Lower lobe of right lung (tissue), 2 donors: ENCODE measurements at places on chromosomes 11 and 22. TPM values are rescaled to one million over a fixed set of nuclear protein-coding genes. Genes with fewer than 3 reads are reported as not detected.

Gene INS
- not detected for total RNA-seq

DNA sequence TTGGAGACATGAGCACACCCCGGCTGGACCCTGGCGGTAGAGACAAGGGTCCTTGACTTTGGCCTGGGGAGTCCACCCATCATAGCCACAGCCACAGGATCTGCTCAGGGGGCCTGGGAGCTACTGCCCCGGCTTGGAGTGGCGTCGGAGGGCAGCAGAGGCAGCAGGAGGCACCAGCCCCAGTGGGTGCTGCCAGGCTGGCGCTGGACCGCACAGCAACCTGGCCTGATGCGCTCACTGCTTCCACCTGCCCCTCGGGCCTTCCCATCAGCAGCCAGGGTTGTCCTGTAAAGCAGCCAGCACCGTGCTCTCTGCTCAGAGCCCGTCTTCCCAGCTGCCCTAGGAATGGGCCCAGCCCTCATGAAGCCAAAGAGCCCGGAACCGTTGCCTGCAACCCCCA lies 21.9 kb downstream of the SULT4A1 start:
- no peaks in the 10 kb centered on the region for H3K4me1 ChIP-seq
- no peaks in the 10 kb centered on the region for H3K36me3 ChIP-seq
- no peak overlapping the region for H3K4me3 ChIP-seq
- DNase-seq = no peak
- peaks cover 12% of the 10 kb centered on the region for H3K27me3 ChIP-seq
- no peak overlapping the region for H3K27ac ChIP-seq

DNA sequence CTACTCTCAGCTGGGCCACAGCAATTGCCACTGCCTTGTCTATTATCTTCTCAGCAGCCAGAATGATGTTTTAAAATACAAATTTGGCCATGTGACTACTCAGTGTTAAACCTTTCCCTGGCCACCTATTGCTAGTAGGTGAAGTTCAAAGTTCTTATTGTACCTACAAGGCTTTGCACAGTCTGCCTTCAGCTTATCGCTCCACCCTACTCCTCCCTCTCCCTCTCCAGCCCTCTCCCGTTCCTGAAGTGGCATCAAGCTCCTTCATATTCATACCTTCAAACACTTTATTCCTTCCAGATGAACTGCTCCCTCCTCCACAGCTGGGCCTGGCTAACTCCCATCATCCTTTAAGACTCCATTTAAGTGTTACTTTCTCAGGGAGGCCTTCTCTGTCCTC lies 37.3 kb downstream of the OR10A6 start:
- peaks cover 13% of the 10 kb centered on the region for H3K4me1 ChIP-seq
- no peaks in the 10 kb centered on the region for H3K36me3 ChIP-seq
- no peaks in the 10 kb centered on the region for H3K27me3 ChIP-seq
- H3K4me3 ChIP-seq = no peak overlapping the region
- no peak for DNase-seq
- no peak overlapping the region for H3K27ac ChIP-seq

GRCh38 chr11:115170133-115170815 lies 333.9 kb downstream of the CADM1 start:
- peaks cover 8% of the 10 kb centered on the region for H3K27me3 ChIP-seq
- no peaks in the 10 kb centered on the region for H3K4me1 ChIP-seq
- no peak overlapping the region for H3K4me3 ChIP-seq
- no peak for DNase-seq

- no peak overlapping the region for H3K4me3 ChIP-seq
- H3K4me1 ChIP-seq = no peaks in the 10 kb centered on the region
- no peak overlapping the region for H3K27ac ChIP-seq
- DNase-seq = no peak
- no peaks in the 10 kb centered on the region for H3K36me3 ChIP-seq
Observed at GRCh38 chr22:27630754-27631153, 170.8 kb downstream of the MN1 start.
